ENCODE measurements at places on chromosomes 6 and 20.
A peak's percentile ranks its signal among the peaks of the same experiment; 100 is the strongest.

DNA sequence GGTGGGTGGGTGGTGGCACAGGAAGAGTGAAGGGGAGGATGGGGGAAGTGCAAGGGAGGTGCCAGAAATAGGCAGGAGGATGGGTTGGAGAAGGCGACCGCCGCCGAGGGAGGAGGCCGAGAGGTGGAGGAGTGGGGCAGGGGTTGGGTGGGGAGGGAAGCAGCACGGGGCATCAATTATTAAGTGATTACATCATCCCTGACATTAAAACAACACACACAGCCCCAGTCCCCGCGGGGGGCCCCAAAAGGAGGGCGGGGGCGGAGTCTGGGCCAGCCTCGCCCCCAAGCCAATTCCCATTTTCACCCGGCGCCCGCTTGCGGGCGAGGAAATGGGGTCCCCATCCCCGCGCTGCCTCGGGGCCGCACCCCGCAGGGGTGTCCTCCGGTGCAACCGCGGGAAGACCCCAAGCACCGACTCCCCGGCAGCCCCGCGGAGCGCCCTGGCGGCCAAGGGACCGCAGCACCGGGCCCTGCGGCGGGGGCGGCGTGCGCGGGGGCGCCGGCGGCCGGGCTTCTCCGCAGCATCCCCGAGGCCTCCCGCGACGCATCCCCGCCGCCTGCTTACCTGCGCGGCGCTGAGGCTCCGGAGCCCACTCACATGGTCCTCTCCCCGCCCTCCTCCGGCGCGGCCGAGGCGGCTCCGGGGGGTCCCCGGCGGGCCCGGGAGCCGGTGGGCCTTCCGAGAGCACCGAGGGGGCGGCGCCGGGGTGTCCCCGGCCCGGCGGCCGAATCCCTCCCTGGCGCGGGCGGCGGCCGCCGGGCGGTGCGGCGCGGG, 663 bp downstream of the FYN start:
- DNase-seq = peak; percentile 53

GRCh38 chr6:119261944-119262284, 87.6 kb downstream of the MAN1A1 start:
- no peak for DNase-seq

GRCh38 chr20:36107881-36108280, 46.7 kb upstream of the EPB41L1 start:
- no peak for DNase-seq

DNA sequence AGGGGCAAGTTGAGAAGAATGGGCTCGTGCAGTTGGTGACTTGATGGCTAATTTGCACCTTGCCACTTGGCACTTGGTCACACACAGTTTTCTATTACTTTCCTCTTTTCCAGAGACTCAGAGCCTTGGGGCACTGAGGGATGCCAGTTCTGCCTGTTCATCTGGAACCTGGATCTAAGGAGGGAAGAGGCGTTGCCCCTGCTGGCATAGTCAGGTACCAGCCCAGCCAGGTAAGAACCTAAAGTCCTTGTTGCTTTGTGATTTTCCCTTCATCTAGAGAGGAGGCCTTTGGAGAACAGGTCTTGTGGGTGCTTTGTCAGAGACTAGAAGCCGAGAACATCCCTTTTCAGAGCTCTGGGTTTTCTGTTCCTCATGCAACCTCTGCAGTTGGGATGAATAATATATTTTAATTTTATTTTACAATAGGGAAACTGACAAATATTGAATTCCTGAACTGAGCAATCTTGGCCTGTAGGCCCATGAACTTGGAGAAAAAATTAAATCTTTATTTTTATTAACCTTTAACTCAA, 11.4 kb downstream of the SYTL3 start:
- no peak for DNase-seq

- no peak for DNase-seq
These were observed 288.0 kb downstream of the ADGB start for GRCh38 chr6:146886587-146887446.

DNA sequence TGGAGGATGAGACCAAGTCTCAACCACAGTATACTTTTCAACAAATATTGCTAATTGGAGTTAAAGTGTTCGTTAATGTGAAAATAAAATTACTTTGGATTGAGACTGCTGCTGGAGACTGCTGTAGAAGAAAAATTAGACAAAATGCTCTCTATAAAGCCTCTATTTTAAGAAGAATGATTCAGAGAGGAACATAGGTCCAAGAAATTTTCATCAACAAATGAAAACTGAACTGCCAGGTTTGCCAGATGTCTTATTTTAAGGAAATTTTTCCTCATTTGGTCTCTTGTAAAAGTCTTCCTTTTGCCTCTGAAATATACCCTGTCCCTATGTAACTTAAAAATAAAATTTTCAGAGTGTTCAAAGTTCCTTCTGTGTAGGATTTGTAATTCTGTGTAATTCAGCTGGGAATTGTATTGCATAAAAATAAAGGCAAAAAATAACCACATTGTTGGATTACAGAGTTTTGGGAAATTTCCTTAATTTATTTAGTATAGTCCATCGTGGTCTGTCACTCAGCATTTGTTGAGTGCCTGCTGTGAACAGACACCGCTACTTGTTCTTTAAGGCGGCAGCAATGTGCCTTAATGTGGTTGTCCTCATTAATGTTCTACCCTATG, 27.4 kb downstream of the ANKS1A start:
- no peak for DNase-seq

GRCh38 chr6:130602151-130602770, 224.9 kb upstream of the SMLR1 start:
- no peak for DNase-seq

- no peak for DNase-seq
These were observed 584.4 kb downstream of the PKHD1 start for GRCh38 chr6:51502996-51503395.

GRCh38 chr6:167134448-167135328, 11.8 kb downstream of the CCR6 start:
- DNase-seq = no peak

- DNase-seq = no peak
These were observed 193.3 kb upstream of the CHD6 start for GRCh38 chr20:41811456-41811855.

DNA sequence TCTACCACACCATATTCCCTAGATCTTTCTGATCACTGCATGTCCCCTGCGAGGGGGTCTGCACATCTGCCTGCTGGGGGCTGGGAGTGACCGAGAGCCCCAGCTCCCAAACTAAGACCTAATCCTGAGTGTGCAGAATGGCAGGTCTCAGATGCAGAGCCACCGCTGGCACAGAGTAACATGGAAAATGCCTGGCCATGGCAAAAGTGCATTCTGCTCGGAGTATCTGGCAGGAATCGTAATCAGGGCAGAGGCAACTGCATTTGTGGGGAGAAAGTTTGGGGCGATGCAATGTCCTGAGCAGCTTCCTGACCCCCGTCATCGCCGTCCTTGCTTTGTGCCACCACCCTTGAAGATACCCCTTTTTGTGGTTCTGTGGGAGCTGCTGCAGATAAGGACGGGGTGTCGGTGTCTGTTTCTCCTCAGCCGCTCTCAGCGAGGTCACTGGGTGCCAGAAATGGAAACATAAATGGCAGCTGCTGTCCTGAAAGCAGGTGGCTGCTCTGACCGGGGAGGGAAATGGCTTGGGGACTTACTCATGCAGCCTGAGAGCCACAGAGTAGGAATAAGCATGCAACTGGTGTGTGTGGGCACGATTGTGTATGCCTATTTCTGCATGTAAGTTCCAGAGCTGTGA, 157.9 kb downstream of the LY86 start:
- no peak for DNase-seq

- DNase-seq = no peak
These were observed 6.9 kb downstream of the BLOC1S5 start for GRCh38 chr6:8057263-8057662.

DNA sequence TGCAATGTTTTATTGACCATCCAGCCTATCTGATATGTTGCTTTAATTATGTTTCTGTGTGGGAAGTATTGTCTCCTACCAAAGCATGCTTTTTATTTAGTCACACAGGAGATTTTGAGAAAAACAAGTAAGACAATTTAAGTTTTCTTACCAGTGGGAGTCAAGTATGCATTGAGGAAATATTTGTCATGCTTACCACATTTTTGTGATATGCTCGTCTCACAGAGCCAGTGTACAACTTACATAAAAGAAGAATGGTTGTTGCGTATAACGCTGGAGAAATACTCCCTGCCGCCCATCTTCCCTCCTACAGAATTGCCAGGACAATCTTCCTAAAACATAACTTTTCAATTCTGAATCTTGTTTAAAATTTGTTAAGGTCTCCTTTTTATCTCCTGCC, 37.1 kb upstream of the FILIP1 start:
- DNase-seq = no peak

GRCh38 chr20:4607287-4607713, 114.4 kb upstream of the PRND start:
- peak; percentile 67 for DNase-seq

DNA sequence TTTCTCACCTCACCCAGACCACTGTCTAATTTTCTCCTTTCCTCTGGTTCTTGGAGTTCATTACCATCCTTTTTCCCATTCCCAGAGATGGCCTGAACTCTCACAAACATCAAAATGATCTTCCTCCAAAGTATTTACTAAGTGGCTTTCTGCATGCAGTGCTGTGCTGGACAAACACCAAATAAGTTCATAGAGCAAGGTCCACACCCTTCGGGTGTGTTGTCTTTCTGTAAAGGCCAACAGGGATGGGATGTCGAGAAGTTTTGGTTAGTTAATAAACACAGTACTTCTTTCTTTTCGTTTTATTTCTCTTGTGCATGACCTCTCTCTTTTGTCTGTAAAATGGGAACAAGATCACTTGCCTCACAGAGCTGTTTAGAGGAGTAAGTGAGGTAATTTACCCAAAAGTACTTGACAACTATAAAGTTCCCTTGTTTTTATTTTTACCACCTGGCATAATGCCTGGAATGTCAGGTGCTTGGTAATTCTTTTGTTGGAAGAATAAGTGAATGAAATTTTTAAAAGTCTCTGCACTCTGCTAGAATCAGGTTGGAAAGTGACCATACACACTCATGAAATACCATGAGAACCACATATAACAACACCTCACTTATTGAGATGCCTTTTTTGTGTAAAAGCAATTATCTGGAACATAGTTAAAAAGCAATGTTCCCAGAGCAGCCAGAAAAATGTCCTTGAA, 22.8 kb upstream of the CCN6 start:
- no peak for DNase-seq

- DNase-seq = no peak
These were observed 108.5 kb downstream of the MAN1A1 start for GRCh38 chr6:119241111-119241465.

GRCh38 chr6:20789162-20789561, 254.9 kb downstream of the CDKAL1 start:
- no peak for DNase-seq

DNA sequence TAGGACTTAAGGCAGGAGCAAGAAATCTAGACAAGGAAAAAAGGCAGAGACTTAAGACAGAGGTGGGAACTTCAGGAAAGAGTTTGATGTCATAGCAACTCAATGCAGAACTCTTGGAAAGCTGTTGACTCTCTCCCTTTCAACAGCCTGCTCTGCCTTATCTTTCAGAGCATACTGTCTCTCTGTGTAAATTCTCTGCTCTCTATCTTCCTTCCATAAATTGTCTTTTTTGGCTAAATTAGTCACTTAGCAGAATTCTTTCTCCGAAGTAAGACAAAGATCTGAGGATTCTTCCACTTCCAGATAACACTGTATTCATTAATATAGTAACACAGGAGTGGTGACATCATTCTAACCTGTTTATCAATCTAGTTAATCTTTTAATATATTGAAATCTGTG, 80.2 kb downstream of the PLG start:
- DNase-seq = no peak

GRCh38 chr20:56724241-56724757, 95.2 kb downstream of the TFAP2C start:
- no peak for DNase-seq

- DNase-seq = peak; percentile 78
These were observed 3.4 kb downstream of the LY86 start for GRCh38 chr6:6591778-6592465.

GRCh38 chr6:161511447-161512095, 237.7 kb upstream of the AGPAT4 start:
- DNase-seq = no peak

- DNase-seq = peak; percentile 65
These were observed 88.2 kb downstream of the HIVEP2 start for GRCh38 chr6:142856624-142857232.

- DNase-seq = peak; percentile 74
These were observed at the start of gene RBBP9 for GRCh38 chr20:18496740-18497592. TSS of gene RBBP9 (minus strand) at chr20:18497225. CDS start at chr20:18497167, 58 bp downstream.

DNA sequence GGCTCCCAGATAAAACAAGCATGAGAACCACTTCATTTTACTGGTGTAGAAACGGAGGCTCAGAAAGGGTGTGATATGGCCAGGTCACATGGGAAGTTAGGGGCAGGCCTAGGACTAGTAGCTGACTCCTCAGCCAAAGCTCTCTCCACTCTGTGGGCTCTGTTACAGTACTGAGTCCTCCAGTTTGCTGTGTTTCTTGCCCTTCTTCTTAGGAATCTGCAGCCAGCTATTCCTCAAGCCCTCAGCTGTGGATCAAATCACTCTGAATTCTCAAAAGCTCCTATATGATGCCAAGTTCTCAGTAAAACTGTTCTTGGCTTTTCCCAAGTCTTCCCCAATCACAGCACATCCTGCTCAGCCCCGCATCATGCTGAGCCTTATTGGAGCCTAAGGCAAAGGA, 42.5 kb upstream of the ADGRF1 start:
- no peak for DNase-seq

DNA sequence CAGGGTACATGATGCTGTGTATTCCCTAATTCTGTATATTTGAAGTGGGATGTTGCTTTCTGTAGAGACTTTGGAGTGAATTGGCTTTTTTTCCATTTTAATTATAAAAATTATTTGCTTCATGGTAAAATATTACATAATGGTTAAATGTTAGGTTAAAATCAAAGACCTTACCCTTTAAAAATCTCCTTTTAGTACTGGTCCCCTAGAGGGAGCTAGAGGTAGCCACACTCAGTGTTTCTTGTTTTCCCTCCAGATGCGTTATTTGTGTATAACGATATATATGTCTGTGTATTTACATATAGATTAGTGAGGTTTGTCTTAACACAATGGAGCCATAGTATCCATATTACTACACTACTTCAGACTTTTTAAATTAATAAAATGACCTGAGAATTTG, 146.7 kb downstream of the PLCB4 start:
- no peak for DNase-seq

DNA sequence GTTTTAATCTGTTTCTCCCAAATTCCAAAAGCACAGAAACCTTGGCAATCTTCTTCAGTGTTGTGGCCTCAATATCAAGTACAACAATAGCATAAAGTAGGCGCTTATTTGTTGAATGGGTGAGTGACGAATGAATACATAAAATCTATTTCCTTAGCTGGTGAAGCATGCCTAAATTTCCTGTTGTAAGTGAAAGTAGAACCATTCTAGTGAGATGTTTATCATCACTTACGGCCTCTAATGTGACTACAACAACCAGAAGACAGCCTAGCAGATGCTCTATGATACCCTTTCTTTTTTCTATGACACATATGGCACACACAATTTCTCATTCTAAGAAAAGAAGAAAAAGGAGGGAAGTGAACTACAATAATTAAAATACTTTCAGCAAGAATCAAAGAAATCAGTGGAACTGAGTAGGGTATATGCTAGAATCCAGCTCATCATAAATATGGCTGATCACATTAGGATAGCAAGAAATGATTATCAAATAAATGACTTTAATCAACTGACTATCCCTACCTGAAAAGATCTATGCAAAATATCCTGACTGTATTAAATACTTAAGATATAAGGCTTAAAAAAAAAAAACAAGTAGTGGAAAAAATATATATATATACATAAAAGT, 67.4 kb downstream of the BTBD9 start:
- peak; percentile 71 for DNase-seq
